Gastroesophageal sphincter (tissue), 4 donors: ENCODE measurements at places on chromosomes 3 and 15. TPM values are rescaled to one million over a fixed set of nuclear protein-coding genes. Genes with fewer than 3 reads are reported as not detected.

The HES1 gene
- 31.5 TPM for total RNA-seq

The RBM5 gene
- total RNA-seq = 228 TPM

The SHF gene
- 6.3 TPM for total RNA-seq

The DGKG gene
- total RNA-seq = 125 TPM

The LSMEM2 gene
- total RNA-seq = not detected
